Glomerular endothelial cell (primary cell): ENCODE measurements at places on chromosomes 6 and 20. TPM values are rescaled to one million over a fixed set of nuclear protein-coding genes. Genes with fewer than 3 reads are reported as not detected.
A peak's percentile ranks its signal among the peaks of the same experiment; 100 is the strongest.

GRCh38 chr6:139747154-139747553, 372.7 kb upstream of the CITED2 start:
- DNase-seq: no peak

DNA sequence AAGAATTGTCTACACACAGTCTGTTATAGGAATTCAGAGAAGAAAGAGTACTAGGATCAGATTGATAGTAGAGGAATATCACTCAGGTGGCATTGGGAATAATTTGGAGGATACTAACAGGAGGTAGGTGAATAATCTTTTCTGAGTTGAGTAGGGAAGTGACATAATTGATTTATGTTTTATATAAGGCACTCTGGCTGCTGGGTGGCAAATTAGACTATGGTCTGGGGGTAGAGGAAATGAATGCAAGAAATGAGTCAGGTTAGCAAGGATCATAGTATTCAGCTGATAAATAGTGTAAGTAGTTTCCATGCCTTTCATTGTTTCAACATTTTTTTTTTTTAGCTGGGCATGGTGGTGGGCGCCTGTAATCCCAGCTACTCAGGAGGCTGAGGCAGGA, 113.3 kb downstream of the CDKAL1 start:
- no peak for DNase-seq

DNA sequence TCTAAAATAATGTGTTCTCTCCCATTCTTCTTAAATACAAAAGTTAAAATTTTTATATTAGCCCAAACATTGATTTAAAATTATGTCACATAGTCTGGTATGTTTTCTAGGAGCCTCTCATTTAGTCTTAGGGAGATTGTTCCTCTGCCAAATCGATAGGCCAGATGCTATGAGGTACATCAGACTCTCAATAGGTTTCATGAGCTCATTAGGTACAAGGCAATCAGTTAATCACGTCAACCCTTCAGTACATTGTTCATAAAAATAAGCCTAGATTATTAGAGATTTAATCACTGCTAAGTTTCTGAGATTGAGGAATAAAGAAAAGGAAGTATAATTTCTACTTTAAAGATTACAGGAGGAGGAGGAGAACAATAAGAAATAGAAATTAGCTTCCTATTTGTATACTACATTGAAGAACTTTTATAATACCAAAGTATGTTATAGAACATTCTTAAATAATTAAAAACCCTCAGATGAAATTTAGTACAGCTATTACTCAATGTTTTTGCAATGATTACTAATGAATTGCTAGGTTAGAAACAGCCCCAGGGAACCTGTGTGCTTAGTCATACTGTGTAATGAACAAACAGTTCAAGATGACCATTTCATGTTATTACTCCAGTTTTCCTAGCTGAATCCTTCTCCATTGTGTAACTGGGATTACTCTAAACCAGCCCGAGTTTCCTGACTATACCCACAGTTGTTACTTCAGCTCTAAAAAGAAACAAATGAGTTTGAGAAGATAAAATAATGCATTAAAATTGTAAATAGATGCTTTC, 117.0 kb downstream of the BMP5 start:
- DNase-seq: peak; percentile 3

GRCh38 chr6:1820714-1821113, 211.0 kb downstream of the FOXC1 start:
- DNase-seq: no peak

GRCh38 chr6:41737591-41738130, 2.3 kb upstream of the TFEB start:
- DNase-seq: no peak

ADAM33 gene
- not detected in 2 replicates for total RNA-seq

DNA sequence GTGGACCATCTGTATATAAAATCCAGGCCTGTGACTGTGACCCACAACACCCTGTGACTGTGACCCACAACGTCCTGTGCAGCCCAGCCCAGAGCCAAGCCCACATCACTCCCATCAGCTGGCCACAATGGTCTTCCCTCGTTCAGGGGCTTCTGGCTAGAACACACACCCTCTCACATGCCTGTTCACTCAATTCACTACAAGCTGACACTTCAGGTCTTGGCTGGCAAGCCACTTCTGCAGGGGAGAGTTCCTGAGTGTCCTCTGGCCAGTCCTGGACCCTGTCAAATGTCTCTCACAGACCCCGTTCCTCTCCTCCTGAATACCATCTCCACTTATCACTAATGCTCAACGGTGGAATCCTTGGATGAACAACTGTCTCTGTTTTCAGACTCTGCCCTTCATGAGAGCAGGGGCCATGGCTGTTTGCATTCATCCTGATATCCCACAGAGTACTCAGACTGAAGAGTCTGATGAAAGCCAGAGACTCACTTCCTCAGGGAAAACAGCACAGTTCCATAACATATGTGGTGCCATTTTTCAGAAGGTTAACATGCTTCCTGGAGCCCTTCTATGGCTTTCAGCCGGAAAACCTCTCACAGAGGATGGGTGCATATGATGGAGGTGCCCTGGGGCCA, 56.0 kb downstream of the MYH7B start:
- no peak for DNase-seq

DNA sequence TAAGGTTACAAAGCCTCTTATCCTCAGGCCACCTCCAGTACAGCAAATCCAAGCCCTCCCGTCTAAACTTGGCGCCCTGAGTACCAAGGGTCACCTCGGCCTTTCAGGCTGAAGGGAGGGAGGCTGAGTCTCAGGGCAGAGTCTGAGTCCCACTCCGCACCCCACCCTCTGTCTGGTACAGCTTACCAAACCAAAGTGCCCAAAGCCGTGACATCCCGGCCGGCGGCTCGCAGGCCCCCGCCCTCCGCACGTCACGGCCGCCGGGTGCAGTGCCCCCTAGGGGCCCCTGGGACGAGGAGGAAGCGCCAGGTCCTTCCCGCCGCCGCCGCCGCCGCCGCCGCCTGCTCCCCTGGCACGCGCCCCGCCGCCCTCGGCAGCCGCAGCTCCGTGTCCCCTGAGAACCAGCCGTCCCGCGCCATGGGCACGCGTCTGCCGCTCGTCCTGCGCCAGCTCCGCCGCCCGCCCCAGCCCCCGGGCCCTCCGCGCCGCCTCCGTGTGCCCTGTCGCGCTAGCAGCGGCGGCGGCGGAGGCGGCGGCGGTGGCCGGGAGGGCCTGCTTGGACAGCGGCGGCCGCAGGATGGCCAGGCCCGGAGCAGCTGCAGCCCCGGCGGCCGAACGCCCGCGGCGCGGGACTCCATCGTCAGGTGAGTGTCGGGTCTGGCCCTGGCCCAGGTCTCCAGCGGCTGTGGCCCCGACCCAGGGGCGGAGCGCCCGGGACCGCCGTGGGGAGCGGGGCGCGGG, at the start of gene MTHFD1L:
Gene MTHFD1L, plus strand, starts transcription at position 297 of the 741 bp plus-strand sequence. Its CDS starts 121 bp downstream, at position 418.
- DNase-seq: no peak

DNA sequence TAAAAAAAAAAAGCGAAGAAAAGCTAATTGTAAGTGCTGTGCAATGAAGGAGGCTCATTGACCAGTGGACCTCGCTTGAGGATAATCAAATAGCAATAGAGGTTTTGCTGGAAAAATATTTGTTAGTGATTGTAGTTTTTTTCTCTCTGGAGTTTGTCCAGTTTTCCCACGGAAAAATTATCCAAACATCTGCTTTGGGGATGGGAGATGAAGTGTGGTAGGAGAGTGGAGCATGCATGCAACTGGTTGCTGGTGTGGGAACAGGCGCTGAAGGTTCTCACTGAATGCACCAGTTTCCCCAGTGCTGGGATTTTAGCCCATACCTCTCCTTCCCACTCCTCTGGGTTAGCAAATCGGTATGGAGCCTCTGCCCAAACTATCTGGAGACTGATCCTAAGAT, 281.7 kb upstream of the TAB2 start:
- no peak for DNase-seq

C20orf202 gene
- not detected in 2 replicates for total RNA-seq

EDN3 gene
- total RNA-seq: not detected in 2 replicates

DNA sequence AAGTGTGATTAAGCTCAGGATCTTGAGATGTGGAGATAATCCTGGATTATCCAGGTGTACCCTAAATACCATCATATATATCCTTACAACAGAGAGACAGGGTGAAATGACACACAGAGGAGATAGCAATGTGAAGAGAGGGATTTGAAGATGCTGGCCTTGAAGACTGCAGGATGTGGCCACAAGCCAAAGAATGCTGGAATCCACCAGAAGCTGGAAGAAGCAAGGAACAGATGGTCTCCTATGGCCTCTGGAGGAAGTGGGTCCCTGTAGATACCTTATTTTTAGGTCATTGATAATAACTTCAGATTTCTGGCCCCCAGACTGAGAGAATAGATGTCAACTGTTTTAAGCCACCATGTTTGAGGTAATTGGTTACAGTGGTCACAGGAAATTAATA, 95.0 kb downstream of the PAK5 start:
- no peak for DNase-seq

XKR7 gene
- total RNA-seq: 0.05 TPM in 1 of 2 replicates, not detected in the other

WFDC10B gene
- not detected in 2 replicates for total RNA-seq

DNA sequence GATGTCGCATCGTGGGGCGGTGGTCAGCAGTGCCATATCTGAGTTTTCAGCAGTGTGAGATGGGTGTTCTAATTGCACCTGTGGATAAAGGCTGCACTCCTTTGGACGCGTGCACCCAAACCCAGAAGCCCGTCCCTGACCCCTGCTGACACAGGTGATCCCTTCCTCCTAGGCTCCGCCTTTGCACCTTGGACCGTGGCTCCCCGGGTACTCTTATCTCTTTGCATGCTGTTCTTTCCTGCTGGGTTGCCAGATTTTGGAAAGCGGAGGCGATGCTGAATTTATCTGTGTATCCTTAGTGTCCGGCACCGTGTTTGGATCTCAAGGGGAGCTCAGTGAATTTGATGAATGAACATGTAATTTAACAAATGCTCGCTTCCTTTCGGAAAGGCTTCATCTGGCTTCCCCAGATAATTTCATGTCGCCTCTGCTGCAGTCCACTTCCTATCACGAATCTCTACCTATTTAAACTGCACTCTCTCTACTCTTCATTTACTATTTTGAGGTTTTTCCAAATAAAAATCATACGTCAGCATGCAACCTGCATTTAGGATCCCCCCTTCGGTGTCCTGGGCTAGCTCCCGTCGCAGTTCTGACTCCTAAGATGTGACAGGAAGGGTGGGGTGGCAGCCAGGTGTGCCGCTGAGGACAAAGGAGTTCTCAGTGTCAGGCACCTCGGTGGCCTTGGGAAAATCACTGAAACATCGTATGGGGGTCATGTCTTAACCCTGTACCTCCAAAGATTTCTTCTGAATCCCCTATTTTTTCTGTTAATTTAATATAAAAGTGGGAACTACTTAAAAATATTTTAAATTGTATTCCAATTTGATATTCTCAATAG, 753 bp upstream of the PERP start:
- DNase-seq: no peak

GRCh38 chr6:34795836-34796425, 4.0 kb downstream of the BLTP3A start:
- DNase-seq: no peak

DNA sequence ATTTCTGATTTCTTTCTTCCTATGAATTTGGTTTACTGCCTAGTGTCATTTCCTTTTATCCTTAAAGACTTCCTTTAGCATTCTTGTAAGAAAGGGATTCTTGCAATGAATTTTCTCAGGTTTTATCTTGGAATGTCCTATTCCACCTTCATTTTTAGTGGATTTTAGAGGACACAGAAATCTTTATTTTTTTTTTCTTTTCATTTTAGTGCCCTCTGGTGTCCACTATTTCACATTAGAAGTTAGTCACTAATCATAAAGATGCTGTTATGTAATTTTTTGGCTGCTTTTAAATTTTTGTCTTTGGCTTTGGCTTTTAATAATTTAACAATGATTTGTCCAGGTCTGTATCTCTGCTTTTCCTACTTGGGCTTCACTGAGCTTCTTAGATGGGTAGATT, 28.1 kb downstream of the LMBRD1 start:
- DNase-seq: no peak

- DNase-seq: no peak
Measured at GRCh38 chr6:193773-194310, 98.4 kb upstream of the DUSP22 start.

DNA sequence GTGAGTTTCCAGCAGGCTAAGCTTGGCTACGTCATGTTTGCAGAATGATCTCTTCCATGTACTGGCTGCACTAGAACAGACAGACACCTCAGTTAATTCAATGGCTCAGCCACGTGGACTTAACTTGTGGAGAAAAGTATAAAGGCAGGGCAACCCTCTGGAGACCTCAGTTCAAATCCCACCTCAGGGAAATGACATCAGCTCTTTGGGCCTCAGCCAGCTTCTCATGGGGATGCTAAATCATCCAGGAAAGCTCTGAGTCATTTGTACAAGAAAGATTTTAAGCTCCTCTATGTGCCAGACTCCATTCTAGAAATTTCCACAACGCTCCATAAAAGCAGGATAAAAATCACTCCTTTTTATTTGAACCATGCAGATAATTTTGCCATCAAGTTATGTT, 128.5 kb upstream of the SALL4 start:
- DNase-seq: peak; percentile 96

- DNase-seq: no peak
Measured at GRCh38 chr6:87671555-87672029, 30.4 kb downstream of the AKIRIN2 start.
